ENCODE measurements at places on chromosomes 3 and 15.

- DNase-seq: peak; percentile 0
Observed at GRCh38 chr15:86772369-86773059, 692.8 kb downstream of the AGBL1 start.

DNA sequence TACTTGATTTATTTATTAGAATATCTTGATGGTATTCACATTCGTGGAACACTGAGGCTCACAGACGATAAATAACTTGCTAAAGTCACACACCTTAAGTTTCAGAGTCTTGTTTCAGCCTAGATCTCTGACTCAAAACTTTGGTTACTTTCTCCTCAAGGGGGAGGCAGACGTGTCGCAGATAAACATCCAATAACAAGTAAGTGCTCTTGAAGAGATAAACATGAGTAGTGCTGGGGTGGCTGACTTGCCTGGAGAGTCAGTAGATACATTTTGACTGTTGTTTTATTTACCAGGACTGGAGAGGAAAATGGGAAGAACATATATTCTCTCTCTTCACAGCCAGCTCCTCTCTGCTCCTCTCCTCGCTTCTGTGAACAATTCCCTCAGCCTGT, 31.3 kb downstream of the FBXO45 start:
- peak; percentile 42 for DNase-seq

DNA sequence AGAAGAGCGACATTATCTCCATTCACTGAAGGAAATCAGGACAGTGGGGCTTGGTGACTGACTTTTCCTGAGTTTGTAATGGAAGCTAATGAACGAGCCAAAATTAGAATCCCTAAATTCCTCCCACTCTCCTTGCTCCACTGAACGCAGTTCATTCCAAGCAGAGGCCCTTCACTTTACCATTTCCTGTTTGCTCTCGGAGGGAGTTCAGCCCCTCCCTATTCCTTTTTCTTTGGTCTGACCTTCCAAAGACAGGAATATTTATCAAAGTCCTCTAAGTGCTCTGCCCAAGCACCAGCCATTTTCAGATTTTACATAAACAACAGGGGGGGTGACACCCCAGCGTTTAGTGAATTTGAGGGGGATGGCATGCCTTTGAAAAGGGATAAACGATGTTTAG, 24.0 kb upstream of the PTPRG start:
- no peak for DNase-seq

GRCh38 chr15:33860754-33861153, 107.5 kb upstream of the CHRM5 start:
- peak; percentile 39 for DNase-seq

DNA sequence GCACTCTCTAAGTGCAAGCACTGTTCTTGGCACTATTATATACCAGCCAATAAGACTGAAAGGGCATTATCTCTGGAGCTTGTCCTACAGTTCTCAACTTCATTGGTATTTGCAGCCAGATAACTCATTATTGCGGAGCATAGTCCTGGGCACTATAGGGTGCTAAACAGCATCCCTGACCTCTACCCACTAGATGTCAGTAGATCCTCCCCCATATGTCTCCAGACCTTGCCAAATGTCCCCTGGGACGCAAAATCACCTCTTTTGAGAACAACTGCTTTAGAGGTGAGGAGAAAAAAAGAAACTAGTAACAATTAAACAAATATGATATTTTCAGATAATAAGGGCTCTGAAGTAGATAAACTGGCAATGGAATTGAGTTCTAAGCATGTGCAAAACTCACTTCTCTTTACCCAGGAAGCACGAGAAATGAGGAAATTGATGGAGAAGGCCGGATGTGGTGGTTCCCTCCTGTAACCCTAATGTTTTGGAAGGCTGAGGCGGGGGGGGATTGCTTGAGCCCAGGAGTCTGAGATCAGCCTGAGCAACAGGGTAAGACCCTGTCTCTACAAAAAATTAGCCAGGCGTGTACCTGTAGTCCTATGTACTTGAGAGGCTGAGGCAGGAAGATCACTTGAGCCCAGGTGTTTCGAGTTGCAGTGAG, 61.4 kb downstream of the FRMD4B start:
- DNase-seq: no peak

DNA sequence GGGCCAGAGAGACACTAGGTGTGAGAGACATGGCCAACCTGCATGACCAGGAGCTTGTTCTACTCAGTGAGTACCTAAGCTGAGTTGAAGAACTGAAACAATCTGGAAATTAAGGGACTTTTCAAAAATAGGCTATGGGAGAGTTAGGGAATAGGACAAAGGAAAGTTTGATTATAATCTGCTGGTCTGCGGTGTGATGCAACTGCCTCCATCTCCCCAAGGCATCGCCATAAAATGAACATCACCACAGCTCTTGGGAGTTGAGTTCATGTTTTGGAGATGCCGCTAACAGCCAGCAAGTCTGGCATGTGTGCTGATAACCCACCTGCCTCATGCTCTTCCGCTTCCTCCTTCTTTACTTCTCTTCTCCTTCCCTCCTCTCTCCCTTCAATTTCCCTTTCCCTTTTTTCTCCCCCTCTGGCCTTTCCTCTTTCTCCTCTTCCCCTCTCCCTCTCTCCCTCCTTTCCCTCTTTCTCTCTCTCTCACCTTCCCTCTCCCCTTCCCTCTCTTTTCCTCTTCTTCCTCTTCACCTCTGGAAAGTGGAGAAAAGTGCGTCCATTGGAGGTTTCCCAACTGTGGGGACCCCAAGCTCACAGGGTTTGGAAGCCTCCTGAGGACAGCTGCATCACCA, 39.1 kb upstream of the GLCE start:
- DNase-seq: no peak

DNA sequence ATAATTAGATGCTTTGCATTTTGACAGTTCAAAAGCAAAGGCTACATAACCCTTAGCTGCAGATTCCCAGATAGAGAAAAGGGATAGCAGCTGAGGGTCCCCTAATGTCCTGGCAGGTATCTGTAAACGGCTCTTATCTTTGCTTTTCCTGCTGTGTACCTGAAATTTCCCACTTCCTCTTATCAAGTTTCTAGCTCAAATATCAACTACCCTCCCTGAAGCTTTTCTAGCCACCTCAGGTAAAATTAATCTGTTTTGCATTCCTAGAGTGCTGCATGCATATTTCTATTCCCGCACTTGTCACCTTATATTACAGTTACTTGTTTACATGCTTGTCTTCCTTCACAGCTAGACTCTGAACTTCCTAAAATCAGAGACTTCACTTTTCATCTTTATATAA, 55.6 kb upstream of the STXBP5L start:
- no peak for DNase-seq

DNA sequence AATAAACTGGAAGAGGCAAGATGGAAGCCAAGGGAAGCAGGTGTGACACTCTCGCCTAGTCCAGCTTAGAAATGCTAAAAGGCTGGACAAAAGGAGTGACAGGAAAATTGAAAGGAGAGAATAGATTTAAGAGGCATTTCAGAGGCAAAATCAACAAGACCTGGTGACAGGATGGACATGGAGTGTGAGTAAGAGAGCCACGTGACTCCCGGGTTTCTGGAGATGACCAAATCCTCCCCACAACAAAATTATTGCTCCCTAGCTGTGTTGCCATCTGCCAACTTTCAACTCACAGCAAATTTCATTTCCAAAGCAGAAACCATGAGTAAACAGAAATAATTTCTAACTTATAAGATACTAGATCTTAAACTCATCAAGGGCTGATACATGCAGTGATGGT, 52.6 kb downstream of the MTHFS start:
- peak; percentile 18 for DNase-seq

DNA sequence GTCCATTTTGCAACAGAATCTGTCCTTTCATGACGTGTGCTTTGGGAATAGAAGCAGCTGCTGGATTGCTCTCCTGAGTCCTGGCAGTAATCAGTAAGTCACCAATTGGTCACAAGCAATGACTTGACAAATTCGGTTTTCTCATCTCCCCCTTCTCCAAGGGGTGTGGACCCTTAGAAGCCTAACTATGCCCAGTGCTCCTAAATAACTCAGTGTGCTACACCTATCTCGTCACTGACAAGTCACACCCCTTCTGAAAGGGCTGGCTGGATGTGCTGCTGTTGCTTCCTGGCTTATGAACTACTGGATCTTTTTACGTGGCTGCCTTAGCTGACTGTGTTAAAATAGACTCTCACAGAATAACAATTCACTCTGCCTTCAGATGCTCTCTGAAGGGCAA, 1351.5 kb downstream of the ZPLD1 start:
- peak; percentile 6 for DNase-seq

DNA sequence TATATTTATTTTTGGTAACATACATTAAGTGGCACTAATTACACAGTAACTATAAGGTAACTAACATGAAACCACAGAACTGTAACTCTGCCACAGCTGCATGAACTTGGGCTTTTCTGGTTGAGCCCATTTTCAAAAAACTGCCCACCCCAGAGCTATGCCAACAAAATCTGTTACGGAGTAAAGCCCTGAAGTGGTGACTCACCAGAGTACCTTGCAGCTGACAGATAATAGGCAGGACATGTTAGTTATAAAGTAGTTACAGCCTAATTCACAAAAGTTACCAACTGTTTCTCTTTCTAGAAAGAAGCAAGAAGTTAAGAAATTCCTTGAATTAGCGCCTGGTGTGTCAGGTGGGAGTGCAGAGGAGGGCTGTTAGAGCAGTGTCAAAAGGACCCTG, 1.5 kb upstream of the GPX1 start:
- DNase-seq: peak; percentile 44

DNA sequence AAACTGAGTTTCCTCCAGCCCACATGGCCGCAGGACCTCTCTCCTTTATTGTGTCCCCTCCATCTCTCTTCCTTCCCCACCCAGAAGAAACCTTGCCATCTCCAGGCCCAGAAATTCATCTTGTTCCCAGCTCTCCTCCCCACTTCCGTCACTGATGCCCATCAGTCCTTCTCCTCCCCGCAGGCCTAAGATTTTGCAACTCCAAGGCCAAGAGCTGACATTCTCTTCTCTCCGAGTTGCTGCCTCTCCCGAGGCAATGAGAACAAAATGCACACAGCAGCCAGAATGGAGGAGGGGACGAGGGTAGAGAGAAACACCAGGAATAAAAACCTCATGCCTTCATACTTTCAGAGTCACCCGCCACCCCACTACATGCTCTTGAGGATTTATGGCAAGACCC, 526.5 kb upstream of the PROK2 start:
- DNase-seq: peak; percentile 15

- DNase-seq: no peak
Observed at GRCh38 chr15:64703632-64703959, 71.8 kb downstream of the RBPMS2 start.

GRCh38 chr15:63194880-63195568, 5.6 kb downstream of the RAB8B start:
- DNase-seq: no peak

DNA sequence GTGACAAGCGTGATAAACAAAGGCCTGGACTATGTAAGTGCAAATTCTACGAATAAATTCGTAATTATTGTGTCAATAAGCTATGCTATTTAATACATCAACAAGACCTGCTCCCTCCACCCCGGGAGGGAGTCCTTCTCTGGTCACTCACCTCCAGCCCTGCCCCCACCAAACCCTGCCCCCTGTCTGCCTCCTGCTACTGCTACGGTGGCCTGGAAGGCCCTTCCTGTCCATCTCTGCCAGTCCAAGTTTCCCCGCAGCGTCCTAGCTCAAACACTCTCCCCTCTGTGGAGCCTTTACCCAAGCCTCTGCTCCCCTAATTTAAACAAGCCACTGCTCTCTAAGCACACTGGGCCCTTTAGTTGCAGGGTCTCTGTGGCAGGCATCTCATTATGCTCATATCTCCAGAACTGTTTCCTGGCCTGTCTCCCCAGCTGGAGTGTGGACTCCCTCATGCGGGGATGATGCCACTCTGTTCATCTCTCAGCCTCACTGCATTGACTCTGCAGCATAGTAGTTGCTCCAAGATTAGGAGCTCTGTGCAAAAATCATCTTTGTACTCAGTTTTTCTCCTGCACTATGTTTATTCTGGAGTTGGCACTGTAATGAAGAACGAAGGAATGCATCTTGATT, 241.2 kb downstream of the NTRK3 start:
- no peak for DNase-seq

GRCh38 chr3:15451216-15452113, 24.1 kb downstream of the EAF1 start:
- DNase-seq: no peak

- no peak for DNase-seq
Observed at GRCh38 chr3:196165850-196166249, 45.4 kb downstream of the ZDHHC19 start.

GRCh38 chr3:113295463-113295862, 84.1 kb downstream of the BOC start:
- DNase-seq: no peak

DNA sequence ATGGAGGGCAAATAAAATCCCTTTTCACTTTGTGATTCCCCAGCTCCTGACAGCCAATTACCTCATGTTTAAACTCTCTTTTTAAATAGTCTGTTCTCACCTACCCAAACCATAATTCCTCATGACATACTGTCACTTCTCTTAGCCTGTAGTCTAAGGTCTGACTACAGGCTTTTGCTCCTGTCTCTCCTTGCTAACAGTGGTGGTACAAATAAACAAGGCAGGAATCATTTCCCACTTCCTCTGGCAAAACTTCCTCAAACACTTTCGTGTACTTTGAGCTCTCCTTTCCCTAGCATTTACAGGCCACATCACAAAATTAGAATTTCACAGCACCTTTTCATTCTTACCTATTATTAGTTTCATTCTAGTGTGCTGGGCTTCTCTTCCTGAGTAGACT, 51.8 kb downstream of the ATP8B4 start:
- DNase-seq: no peak
